NCI-H510A (cell line): ENCODE measurements at places on chromosomes 6 and 20.

DNA sequence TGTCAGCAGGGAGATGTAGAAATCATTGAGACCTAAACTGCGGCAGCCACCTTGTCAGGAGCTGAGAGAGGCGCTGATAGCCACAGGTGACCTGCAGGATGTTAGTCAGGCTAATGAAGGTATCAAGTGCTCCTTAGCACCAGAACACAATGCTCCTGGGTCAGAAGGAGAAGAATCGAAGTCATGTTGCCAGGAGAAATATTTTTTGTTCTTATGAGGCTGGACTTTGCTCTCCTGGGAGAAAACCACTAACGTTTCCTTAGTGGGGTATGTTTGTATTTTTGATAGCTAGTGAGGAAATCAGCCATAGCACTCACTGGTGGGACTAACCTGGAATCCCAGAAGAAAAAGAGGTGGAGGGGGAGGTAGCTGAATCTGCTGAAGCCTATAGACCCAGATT, 120.9 kb upstream of the LRFN2 start:
- no peak for DNase-seq

DNA sequence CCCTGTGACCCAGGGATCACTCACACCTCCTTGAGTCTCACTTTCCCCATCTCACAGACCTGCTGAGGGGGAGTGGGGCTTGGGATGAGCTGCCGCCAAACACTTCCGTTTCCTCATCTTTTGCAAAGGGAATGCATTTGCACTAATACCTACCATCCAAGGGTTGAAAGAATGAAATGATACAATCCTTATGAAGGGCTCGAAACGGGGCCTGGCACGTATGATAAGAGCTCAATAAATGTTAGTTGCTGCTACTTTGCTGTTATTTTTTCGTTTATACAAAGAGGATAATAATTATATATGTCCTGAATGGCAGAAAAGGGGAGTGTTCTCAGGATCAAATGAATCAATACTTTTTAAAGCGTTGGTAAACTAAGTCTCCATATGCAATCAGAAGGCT, 6.1 kb upstream of the TFAP2D start:
- no peak for DNase-seq

DNA sequence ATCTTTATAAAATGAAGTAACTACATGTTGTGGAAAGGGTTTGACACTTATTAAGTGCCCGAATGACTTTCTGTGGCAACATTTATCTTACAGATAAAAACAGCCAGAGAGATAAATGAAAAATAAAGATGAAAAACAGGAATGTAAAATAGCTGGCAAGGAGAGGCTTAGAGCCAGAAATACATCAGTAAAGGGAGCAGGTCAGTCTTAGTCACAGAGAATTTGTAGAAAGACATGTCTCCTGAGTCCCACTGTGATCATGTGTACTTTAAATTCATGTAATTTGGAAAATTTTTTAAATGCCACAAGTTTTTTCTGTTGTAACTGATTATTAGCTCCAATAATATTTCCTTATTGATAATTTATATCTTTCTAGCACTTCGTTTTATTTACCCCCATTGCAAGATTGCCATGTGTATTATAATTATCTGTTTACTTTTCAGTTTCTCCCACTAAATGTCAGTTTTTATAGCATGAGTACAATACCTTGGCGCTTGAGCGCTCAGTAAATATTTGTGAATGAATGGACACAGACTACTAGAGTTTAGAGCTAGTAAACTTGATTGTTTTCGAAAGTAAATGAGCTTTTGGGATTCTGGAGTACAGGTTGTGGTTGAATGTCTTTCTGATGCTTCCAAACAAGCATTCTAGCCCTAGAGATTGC, 15.2 kb downstream of the TAB2 start:
- no peak for DNase-seq

- no peak for DNase-seq
Observed at GRCh38 chr6:161745594-161746141, 471.8 kb upstream of the AGPAT4 start.

DNA sequence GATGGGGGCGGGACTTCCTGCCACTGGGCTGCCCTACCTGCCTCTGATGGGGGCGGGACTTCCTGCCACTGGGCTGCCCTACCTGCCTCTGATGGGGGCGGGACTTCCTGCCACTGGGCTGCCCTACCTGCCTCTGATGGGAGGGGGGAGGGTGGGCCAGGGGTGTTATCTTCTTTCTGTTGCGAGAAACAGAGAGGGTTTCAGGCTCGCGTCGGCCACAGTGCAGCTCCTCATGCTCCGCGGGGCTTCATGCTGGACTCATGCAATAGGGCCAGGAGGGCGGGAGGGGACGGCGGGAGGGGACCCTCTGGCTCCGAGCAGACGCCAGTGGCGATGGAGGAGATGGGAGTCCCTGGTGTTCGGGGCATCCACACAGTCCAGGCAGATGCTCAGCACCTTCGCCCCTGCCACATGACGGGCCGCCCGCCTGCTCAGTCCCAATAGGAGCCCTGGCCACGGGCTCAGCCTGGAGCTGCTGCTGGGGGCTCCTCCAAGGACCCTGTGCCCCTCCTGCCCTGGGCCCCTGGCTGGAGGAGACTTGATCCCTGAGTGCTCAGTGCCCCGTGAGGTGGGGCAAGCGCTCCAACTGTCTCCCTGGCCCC, 48.8 kb upstream of the CHRNA4 start:
- DNase-seq = no peak

DNA sequence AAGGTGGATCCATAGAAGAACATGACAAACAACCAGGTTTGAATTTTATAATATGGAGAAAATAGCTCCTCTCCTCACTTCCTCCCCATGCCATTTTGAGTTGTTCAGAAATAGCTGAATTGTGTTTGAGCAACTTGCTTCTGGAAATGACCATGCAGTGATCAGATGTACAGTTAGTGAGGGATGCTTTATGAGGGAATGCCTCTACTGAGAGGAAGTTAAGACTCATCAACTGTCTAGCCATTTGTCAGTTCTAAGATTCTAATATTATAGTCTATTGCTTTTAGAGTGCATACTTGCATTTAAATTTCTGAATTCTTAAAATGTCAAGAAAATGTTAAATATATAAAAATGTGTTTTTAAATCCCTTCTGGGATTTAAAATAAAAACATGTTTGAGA, 3.8 kb downstream of the LAMA2 start:
- no peak for DNase-seq

GRCh38 chr20:30816182-30816645, 441.2 kb upstream of the DEFB115 start:
- DNase-seq = no peak

GRCh38 chr6:168634541-168635328, 193.8 kb downstream of the SMOC2 start:
- no peak for DNase-seq

- peak; percentile 72 for DNase-seq
Observed at GRCh38 chr20:63626424-63627128, at the start of gene GMEB2. TSS of gene GMEB2 (minus strand) at chr20:63627101. CDS start at chr20:63619397, 7,704 bp downstream.

DNA sequence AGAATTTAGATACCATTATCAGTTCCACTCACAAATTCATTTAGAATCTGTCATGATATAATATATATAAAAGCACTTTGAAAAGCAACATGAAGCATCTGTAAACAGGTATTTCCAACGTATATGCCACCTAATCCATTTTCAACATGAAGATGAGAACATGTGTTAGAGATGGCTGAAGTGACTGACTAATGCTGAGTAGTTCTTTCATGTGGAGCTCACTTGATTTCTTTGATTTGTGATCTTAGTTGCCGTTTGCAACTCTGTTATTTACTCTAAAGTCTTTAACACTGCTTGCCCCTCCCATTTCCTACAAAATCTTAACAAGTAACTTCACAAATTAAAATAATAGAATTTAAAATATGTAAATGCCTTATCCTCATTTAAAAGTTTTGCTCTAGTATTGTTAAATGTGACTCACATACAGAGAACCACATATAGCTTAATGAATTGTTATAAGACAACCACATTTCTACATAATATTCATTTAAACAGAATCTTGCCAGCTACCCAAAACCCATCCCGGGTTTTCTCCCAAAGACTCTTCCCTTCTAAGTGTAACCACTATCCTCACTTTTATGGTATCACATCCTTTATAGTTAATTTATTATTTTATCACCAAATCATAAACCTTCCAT, 78.3 kb downstream of the ME1 start:
- no peak for DNase-seq

DNA sequence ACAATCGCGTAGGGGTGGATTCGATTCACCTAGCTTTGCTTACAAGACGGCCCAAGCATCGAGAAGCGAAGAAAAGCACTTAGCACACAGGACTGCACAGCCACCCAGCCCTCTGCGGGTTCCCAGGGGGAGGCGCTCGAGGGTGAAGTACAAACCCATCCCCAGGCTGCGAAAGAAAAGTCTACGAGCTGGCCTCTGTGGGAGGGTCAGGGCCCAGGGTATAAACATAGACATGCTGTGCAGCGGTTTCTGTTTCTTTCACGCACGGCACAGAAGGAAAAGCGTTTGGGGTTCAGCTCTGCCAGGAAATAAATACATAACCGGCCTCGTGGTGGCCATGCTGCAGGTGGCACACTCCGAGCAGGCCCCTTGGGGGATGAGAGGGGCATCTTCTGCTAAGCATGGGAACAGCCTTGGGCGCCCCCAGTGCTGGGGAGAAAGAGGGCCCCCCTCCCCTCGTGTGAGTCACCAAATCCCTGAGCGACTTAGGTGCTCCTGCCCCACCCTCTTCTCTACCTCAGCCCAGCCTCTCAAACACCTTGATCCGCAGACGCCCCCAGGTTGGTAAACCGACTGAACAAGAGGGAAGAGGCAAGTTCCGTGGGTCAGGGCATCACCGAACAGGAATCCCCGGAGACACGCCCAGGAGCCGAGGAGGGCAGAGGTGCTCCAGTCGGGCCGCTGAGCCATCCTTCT, 91.6 kb upstream of the RIPOR2 start:
- no peak for DNase-seq

DNA sequence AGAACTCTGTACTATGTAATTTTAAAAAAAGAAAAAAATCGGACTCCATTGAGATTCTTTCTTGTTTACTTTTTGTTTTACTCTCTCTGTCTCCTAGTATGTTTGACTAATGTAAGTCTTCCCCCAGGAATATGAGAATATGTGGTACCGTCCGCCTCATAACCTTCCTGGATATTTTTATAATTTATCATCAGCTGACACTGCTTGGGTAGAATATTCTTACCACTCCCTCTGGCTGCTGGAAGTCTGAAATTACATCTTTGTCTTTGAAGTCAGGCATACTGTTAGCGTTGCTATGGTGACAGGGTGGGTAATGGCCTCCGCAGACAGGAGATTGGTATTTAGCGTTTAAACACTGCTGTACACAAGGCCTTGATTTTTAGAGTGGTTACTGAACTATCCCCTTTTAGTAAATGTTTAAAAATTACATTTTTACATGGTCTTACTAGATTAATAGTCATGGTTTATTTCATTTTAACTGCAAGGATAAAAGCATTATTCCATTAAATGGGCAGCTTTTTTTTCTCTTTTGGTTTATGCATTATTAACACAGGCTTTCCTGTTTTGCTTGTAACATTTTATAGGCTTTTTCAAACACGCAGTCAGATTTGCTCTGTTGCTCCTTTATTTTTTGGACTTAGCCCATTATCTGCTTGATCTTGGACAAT, 176.4 kb downstream of the ARID1B start:
- DNase-seq = peak; percentile 81

DNA sequence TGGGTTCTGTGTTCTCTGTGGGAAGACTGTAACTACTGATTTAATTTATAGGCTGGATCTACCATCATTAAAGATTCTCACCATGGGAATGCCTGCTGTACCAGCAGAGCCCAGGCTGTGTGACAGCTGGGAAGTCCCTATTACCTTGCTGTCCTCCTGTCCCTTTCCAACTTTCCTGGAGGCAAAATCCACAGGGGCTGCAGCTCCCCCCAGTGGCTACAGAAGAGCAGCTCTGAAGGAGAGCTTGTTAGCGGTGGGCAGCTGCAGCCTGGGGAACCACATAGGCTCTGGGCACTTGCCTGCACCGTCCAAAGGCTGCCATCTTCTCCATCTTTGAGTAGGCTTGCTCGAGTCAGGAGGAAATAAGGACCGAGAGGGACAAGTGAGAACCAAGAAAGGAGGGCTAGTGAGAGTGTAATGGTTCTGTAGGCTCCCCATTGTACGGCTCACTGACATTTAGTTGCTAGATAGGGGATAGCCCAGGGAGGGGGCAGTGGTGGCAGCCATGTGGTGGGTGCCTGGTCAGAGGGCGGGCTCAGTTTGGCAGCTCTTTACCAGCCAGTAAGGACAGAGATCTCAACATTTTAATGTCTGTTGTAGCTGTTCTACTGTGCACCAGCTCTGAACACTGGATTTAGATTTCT, 155.1 kb upstream of the MLIP start:
- peak; percentile 91 for DNase-seq

- DNase-seq = no peak
Observed at GRCh38 chr6:13517116-13517515, 29.7 kb upstream of the GFOD1 start.

- DNase-seq = no peak
Observed at GRCh38 chr6:62740171-62740570, 454.1 kb upstream of the KHDRBS2 start.

DNA sequence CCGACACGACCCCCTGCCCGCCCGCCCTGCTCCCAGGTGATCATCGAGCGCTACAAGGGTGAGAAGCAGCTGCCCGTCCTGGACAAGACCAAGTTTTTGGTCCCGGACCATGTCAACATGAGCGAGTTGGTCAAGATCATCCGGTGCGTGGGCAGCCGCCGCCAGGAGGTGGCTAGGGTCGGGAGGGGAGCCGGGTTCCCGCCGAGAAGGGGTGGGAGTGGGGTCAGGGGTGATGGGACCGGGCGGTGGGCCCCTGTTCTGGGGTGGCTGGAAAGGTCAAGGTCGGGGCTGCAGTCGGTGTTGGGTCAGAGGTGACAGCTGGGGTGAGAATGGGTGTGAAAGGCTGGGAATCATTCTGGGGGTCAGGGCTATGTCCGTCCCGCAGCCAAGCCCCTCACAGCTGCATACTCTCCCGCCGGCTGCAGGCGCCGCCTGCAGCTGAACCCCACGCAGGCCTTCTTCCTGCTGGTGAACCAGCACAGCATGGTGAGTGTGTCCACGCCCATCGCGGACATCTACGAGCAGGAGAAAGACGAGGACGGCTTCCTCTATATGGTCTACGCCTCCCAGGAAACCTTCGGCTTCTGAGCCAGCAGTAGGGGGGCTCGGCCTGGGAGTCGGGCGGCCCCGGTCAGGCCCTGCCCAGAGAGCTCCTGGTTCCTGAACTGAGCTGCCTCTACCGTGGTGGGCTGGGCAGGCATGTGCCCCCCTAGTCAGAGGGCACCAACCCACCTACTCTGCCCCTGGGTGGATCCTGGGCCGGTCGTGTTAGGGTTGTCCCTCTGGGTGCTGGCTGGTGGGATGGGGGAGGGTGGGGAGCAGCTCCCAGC, 1.0 kb downstream of the MAP1LC3A start:
- no peak for DNase-seq

DNA sequence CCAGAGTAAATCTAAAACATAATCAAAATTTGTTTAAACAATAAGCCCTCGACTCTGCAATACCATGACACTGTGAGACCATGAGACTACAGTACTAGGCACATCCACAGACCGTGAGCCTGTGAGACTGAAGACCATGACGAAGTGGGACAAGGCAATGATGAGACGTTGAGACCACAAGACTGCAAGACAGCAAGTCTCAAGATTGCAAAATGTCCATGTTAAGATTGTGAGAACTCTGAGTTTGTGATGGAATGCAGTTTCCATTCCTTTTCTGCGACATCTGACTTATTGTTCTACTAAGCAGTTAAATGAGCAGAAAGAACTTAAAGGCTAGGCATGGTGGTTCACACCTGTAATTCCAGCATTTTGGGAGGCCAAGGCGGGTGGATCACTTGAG, 102.1 kb upstream of the PHACTR1 start:
- no peak for DNase-seq

GRCh38 chr20:36591854-36592641, 13.5 kb upstream of the RAB5IF start:
- DNase-seq = no peak

- no peak for DNase-seq
Observed at GRCh38 chr6:158793432-158793831, 25.7 kb downstream of the EZR start.

- no peak for DNase-seq
Observed at GRCh38 chr20:41405436-41405835, 38.8 kb upstream of the EMILIN3 start.
